ENCODE measurements at places on chromosomes 4 and X.

DNA sequence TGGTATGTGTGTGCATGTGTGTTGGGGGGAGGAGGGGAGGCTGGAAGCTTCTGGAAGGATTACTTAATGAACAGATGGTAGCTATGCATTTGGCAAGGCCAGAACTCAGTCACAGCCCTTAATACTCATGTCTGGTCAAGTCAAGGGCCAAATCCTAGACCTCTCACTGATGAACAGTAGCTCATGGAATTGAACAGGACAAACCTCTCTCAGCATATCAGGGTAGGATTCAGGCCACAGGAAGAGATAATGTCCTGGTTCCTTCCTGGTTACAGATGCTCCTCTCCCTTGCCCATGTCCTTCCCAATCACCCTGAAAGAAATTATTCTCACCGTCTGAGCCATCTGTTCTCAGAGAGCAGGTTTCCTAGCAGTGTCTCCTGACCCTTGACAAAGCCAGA is 165.7 kb downstream of the SOWAHB start:
- DNase-seq: no peak

- DNase-seq: no peak
Observed at GRCh38 chrX:134543288-134543687, 83.3 kb downstream of the HPRT1 start.

- no peak for DNase-seq
Observed at GRCh38 chr4:5266991-5267390, 215.7 kb downstream of the STK32B start.

DNA sequence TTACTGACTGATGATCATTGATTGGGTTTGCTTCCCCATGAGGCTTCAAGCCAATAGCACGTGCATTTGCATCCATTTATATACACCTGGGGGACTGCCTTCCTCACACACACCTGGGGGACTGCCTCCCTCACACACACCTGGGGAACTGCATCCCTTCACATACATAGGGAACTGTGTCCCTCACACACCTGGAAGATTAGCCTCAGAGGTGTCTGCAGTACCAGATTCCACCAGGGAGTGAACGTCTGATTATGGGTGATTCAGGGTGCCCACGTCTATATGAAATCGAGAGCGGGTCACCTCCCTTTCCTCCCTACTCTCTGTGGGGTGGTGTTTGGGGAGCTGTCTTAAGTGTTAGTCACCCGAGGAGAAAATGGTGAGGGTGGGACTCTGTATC is 16.9 kb downstream of the CD99 start:
- no peak for DNase-seq

DNA sequence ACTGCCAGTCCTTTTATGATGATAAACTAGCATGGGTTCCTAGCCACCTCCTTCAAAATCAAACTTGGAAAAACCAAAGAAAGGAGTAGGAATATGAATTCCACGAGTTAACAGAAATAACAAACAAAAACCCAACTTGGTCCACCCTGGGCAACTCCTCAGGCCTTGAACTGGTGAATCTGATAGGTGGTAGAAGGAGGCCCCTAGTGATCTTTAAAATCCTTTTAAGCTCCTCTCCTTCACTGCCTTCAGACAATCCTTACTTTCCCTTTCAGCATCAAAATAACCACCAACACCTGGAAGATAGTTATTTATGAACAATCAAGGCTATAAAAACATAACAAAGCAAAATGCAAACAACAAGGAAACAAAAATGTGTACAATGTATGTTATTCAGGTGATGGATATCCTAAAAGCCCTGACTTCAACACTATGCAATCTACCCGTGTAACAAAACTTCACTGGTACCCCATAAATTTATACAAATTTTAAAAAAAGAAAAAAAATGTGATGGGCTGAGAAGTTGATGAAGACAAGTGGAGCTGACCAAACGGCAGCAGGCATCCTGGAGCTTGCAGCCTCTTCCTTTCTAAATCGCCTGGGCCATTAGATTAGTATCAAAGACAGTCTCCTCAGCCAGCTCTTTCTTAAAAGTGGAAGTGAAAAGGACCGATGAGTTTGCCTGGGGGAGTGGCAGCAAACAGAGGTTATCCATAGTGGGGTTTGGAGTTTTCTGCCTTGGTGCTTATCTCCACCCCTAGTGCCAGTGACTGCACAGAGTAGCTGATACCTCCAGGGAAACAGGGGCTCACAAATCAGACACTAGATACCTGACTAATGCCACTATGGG is 179.6 kb downstream of the TMA16 start:
- no peak for DNase-seq

DNA sequence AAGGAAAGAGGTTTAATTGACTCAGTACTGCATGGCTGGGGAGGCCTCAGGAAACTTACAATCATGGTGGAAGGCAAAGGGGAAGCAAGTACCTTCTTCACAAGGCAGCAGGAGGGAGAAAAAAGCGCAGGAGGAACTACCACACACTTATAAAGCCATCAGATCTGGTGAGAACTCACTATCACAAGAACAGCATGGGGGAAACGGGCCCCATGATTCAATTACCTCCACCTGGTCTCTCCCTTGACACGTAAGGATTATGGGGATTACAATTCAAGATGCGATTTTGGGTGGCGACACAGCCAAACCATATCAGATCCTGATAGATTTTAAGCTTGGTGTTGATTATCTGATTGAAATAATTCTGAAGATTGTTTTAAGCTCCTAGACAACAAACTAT is 218.7 kb downstream of the CBR4 start:
- DNase-seq: no peak

Data from stimulated activated CD4-positive, alpha-beta T cell treated with anti-CD3 and anti-CD28 coated beads, Interleukin-12 subunit alpha, Interleukin-12 subunit beta, amount 100 ng/mL, for 24 hours (primary cell).